ENCODE measurements at places on chromosomes 5 and 9.

DNA sequence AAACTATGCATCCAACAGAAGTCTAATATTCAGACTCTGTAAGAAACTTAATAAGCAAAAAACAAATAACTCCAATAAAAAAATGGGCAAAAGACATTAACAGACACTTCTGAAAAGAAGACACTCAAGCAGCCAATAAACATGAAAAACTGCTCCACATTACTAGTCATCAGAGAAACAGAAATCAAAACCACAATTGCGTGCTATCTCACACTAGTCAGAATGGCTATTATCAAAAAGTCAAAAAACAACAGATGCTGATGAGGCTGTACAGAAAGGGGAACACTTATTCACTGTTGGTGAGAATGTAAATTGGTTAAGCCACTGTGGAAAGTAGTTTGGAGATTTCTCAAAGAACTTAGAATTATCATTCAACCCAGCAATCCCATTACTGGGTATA, 101.2 kb upstream of the TRIM32 start:
- no peak for DNase-seq

DNA sequence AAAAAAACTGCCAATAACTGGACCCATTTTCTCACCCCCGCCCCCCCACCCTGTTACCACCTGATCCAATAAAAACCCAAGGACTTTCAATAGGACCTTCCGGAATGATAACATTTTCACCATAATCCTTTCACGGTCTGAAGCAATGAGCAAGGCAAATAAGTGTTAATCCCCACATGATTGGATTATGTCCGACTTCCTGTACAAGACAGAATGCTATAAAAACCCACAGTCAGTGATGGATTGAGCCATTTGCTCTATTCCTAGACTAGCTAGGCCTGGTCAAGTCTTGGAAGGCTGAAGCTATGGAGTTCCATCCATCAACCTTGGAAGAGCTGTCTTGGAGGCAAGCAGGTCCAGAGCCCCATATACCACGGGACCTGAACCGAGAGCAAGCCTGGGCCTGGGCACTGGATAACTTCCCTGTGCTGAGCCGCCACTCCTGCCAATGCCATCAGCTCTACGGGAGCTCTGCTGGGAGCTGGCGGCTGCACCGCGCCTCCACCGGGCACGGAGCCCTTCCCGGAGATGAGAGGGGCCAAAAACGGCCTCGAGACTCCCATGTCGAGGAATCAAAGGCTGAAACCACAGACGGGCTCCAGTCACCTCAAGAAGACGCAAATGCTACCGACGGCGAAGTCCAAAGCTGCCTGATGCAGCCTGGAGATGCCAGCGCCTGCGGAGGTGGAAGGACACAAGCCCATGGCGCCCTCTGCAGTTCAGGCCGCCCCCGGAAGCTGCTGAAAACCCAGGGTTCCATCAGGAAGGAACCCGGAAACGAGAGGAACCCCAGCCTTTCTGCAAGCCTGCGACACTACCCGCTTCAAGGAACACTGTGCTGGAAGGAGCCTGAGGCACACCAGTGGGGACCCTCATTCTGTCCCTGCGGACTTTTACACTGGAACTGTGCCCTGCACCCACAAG, 69.2 kb downstream of the ANXA2R start:
- no peak for DNase-seq

DNA sequence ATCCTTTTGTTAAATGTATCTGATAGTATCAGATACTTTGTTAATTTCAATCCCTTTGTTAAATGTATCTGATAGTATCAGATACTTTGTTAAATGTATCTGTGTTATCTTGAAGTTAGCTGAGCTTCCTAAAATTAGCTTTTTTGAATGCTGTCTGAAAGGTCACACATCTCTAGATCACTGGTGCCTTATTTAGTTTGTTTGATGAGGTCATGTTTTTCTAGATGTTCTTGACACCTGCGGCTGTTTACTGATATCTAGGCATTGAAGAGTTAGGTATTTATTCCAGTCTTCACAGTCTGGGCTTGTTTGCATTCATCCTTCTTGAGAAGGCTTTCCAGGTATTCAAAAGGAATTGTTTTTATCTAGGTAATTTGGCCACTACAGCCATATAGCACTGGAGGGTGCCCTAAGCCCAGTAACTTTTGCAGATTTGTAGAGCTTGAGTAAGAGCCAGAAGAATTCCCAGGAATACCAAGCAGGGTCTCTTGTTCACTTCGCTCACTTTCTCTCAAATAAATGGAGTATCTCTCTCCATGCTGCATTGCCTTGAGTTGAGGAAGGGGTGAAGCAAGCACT, 435.4 kb upstream of the GRAMD2B start:
- DNase-seq, result no peak

DNA sequence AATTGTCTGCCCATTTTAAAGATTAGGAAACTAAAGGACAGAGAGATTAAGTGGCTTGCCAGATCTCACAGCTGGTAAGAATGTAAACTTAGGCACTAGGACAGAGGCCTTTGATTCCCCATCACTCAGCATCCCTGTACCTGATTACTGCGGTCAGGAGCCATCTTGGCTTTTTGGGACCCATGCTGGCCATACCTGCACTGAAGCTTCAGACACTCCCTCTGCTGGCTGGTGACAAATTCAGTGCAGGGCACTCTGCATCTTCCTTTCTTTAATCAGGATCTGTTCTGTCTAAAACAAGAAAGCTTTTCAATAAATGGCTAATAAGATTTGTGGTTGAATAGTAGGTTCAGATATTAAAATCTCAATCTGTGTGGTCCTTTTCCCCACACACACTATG, 215.5 kb upstream of the RORB start:
- no peak for DNase-seq

- no peak for DNase-seq
Observed at GRCh38 chr9:122051351-122052321, 41.5 kb downstream of the TTLL11 start.
